ENCODE measurements at places on chromosomes 6 and 20.

GRCh38 chr6:19329078-19329477, 508.1 kb upstream of the ID4 start:
- DNase-seq, result no peak

- DNase-seq, result no peak
Observed at GRCh38 chr6:41047306-41047705, 5.0 kb downstream of the TSPO2 start.

- DNase-seq, result no peak
Observed at GRCh38 chr6:31882344-31882743, 3.5 kb upstream of the SLC44A4 start.

DNA sequence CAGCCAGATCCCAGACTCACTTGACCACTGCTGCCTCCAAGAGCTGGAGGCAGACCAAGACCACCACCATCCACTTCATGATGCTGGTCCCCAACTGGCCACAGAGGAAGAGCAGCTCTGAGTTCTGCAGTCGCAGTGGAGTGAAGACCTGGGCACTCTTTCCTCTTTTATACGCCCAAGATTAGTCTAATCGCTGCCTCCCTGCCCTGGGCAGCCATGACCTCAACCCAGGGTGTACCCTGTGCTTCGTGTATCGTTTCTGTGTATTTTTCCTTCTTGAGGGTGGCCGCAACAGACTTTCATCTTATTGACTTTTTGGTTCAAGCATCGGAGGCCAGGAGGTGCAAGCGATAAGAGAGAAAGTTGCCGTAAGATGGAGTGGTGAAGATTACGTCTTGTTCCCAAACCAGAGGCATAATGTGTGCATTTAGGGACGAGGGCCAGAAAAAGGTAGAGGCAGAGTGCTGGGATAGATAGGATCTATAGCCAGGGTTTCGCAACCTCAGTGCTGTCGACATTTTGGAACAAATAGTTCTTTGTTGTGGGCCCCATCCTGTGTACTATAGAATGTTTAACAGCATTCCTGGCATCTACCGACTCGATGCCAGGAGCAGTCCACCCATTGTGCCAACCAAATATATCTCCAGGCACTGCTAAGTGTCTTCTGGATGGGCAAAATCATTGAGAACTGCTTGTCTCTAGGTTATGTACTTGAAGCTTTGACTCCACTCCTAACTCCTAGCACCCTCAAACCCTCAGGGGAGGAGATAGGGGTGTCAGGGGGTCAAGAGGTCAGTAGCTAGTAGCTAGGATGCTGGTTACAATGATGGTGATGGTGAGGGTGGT, at the start of gene PGC:
PGC (minus strand) TSS at position 142 of the 846 bp plus-strand sequence; CDS start at position 79, 63 bp downstream.
- no peak for DNase-seq
